ENCODE measurements at places on chromosomes 3 and 15. TPM values are rescaled to one million over a fixed set of nuclear protein-coding genes. Genes with fewer than 3 reads are reported as not detected.
A peak's percentile ranks its signal among the peaks of the same experiment; 100 is the strongest.

GPR176 gene
- total RNA-seq: not detected

DNAH12 gene
- 0.09 TPM for total RNA-seq

CCDC13 gene
- total RNA-seq: 0.96 TPM

DNA sequence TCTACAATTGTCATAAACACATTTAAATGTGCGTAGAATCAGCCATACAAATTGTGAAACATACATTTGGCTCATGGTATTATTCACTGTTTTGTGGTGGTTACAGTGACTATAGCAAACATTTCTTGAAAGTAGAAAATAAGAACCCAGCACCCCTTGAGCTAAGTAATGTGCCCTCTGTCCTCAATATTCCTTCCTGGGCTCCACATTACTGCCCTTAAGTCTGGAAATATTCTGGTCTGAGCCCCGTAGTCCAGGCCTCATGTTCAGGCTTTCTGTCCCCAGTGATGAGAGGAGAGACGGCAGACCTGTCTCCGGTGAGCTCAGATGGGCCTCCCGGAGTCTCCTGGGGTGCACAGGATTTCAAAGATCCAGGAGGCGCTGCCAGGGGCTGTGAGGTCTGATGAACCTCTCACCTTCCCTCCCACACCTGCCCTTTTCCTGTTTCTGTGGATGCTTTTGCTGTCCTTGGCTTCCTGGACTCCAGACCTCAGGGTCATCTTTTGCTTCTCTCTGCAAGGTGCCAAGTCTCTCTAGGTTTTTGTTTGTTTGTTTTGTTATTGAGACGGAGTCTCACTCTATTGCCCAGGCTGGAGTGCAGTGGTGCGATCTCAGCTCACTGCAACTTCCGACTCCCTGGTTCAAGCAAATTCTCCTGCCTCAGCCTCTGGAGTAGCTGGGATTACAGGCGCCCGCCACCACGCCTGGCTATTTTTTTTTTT, 8.8 kb upstream of the MUC20 start:
- H3K27ac ChIP-seq: no peak overlapping the region
- no peaks in the 10 kb centered on the region for H3K27me3 ChIP-seq
- H3K4me3 ChIP-seq: no peak overlapping the region
- peaks cover 14% of the 10 kb centered on the region for H3K36me3 ChIP-seq
- no peak for DNase-seq
- no peaks in the 10 kb centered on the region for H3K4me1 ChIP-seq

CRELD1 gene
- 47.7 TPM for total RNA-seq

DNA sequence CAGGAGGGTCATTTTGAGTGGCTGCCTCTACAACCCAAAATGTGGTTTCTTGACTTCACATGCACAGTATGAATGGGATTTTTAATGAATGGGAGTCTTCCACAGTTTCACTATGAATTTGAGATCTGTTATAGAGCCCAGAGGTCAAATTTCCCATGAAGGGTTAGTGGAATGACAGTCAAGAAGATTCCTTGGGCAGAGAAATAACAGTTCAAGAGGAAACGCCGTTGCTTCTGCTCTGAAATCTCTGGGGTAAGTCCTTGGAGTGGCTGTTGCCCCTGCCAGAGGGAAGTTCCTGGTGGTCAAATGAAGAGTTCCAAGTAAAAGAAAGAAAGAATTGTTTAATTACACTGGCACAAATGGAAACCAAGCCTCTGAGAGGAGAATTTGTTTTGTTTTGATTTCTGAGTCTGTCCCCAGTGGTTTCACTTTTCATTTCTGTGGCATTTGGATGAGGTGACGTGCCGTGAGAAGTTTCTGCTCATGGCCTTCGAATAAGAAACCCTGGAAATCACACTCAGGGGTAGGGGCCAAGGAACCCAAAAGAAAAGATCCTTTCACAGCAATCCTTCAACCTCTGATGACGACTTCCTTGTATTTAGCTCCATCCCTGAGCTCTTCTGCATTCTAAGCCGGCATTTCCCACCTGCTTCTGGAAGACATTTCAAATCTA, 77.5 kb upstream of the IL12A start:
- no peak overlapping the region for H3K27ac ChIP-seq
- peak; percentile 10 for DNase-seq
- H3K4me3 ChIP-seq: peak overlapping the region; percentile 17
- H3K36me3 ChIP-seq: no peaks in the 10 kb centered on the region
- H3K4me1 ChIP-seq: peaks cover 13% of the 10 kb centered on the region

DNA sequence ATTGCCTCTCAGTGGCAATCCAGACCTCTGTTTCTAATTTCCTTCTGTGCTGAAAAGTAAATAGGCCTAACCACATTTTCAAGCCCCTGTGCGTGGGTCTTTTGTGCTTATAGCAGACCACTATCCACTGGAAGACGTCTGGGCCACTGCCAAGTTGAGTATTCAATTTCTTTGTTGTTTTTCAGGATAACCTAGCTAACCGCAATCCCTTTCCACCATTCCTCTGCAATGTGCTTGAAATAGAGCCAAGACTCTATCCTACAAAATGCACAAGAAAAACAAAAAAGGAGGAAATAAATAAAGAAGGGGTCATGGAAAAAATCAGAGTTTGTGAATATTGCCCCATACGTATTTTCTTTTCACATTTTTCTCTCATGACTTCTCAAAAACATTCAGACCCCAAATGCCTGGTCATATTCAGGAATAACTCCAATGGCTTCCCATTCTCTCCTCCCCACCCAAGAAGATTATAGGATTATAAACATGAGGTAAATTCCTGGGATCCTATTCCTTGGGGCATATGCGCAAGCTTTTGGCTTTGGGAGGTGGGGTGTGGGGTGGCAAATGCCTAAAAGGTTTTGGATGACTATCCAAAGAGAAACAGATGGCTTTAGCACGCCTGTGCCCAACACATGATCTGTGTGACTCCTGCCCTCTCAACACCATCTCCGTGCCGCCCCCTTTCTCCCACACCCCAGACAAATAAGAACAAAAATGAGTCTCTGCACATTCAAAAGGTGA, 217.9 kb upstream of the THBS1 start:
- no peak overlapping the region for H3K27ac ChIP-seq
- no peaks in the 10 kb centered on the region for H3K36me3 ChIP-seq
- H3K27me3 ChIP-seq: no peaks in the 10 kb centered on the region
- H3K4me1 ChIP-seq: no peaks in the 10 kb centered on the region
- DNase-seq: no peak
